ENCODE measurements at places on chromosomes 4 and X.

DNA sequence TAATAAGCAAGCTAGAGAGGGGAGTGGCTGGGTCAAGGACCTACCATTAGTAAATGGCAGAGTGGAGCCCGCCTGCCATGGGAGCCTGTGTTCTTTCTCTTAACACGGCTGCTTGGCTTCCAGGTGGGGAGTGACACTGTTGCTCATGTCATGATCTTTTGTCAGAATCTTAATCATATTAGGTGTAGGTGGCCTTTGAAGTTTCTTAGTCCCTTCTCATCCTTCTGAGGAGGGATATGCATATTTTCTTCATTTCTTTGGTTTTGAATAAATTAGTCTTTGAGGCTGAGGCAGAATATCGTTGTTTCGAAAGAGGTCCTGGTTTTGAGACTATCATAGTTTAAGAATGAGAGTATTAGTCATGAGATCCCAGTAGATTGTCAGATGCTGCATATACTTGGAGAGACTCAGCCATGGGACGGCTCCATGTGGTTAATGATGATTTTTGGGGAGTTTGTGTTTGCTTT is 28.9 kb downstream of the SNX25 start:
- no peak for DNase-seq

DNA sequence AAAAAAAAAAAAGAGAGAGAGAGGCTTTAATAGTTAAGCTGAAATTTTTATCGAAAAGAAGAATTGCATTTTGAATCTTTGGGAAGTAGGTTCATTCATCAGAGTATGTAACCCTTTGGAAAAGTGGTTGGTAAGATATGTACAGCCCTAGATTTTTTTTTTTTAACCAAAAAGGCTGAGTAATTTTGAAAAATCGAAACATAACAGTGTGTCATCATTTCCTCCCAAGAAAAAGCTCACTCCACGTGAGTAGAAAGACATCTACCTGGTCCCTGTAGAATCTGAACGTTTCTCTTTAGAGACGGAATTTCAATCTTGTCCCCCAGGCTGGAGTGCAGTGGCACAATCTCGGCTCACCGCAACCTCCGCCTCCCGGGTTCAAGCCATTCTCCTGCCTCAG is 16.2 kb downstream of the SHOX start:
- DNase-seq = no peak

DNA sequence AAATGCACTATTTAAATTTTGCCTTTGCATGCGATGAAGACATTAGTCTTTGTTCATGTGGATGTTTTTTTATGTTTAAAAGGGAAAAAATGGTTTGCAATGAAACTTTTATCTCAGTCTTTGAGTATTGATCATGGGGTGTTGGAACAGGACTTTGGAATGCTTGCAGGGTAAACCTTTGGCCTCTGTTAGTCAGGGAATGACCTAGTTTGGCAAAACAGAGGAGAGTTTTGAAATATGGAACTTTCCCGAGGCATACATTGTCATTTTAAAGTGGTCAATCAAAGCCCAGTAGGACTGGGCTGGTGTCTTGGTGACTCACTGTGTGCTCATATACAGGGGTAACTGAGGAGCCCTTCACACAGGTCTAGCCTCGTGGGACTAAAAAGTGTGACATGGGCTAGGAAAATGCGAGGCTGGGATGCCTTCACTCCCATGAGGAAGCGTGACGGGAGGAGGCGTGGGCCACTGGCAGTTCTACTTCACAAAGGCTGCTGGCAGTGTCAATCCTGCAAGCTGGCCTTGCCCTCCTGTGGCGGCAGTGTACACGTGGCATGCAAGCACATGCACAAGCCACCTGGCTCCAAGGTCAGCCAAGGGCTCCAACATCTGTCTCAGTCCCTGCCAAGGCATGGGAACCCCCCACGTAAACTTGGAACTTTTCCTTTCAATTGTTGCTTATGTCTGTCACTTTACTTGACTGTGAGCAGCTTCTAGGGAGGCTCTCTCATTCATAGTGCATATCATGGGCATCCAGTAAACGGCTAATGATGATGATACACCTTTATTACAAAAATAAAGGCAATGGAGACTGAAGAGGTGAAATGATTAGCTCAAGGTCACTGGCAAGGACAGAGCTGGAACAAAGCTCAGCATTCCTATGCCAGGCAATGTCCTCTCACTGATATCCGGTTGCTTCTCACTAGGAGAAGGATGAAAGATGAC is 5.2 kb upstream of the F11 start:
- peak; percentile 23 for DNase-seq

- no peak for DNase-seq
Observed at GRCh38 chrX:134601240-134601765, 57.0 kb downstream of the PLAC1 start.

- DNase-seq = no peak
Observed at GRCh38 chrX:56025872-56026571, 206.1 kb upstream of the KLF8 start.

DNA sequence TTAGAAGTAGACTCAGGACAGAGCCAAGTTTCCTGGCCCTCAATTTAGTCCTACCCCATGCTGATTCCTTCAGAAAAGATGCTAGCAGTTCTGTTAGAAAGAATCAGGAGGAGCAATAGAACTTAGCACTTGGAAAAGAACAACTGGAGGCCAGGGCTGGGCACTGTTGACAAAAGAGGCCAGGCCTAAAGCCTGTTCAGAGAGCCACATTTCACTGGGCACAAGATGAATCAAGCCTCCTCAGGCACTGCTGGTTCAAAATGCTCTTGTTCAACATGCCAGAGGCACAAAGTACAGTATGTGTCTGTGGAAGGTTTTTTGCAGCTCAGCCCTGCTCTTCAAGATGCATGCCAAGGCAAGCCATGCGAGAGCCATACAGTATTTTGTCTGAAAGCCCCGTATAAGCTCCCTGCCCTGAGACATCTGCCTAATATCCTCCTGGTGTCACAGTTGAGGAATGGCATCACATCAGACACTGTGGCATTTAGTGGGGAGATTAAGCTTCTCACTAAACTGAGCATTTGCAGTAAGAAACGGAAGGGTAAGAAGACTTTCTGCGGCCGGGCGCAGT is 53.7 kb downstream of the RASL11B start:
- no peak for DNase-seq

DNA sequence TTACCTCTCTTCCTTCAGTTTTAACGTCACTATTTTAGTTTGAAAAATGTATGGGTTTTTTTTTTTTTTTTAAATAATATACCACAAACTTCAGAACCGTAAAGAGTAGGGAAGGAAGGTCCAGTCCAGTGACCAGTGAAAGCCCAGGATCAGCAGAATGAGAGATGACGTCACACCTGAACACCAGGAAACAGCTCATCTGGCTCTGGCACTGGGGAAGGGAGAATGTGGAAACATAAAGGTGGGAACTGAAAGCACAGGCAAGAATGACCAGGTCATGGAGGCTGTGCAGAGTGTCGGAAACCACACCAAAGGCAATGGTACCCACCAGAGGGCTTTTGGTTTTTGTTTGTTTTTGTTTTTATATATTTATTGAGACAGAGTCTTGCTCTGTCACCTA is 141.2 kb downstream of the DHX15 start:
- DNase-seq = no peak

- peak; percentile 51 for DNase-seq
Observed at GRCh38 chr4:17468619-17469221, 43.2 kb downstream of the QDPR start.

- DNase-seq = no peak
Observed at GRCh38 chr4:169050284-169050683, 40.2 kb upstream of the CBR4 start.

GRCh38 chr4:4267981-4268380 is 20.0 kb upstream of the TMEM128 start:
- no peak for DNase-seq

GRCh38 chr4:8837181-8837841 is 34.3 kb downstream of the HMX1 start:
- peak; percentile 10 for DNase-seq

- no peak for DNase-seq
Observed at GRCh38 chrX:23786268-23786815, 3.4 kb downstream of the SAT1 start.

GRCh38 chr4:57039345-57039744 is 60.6 kb downstream of the POLR2B start:
- no peak for DNase-seq

- DNase-seq = no peak
Observed at GRCh38 chrX:108875548-108875947, 139.2 kb upstream of the IRS4 start.

DNA sequence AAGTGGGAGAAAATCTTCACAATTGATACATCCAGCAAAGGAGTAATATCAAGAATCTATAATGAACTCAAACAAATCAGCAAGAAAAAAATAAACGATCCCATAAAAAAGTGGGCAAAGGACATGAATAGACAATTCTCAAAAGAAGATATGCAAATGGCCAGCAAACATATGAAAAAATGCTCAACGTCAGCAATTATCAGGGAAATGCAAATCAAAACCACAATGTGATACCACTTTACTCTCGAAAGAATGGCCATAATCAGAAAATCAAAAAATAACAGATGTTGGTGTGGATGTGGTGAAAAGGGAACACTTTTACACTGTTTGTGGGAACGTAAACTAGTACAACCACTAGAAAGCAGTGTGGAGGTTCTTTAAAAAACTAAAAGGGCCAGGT is 114.3 kb upstream of the CCSER1 start:
- no peak for DNase-seq

DNA sequence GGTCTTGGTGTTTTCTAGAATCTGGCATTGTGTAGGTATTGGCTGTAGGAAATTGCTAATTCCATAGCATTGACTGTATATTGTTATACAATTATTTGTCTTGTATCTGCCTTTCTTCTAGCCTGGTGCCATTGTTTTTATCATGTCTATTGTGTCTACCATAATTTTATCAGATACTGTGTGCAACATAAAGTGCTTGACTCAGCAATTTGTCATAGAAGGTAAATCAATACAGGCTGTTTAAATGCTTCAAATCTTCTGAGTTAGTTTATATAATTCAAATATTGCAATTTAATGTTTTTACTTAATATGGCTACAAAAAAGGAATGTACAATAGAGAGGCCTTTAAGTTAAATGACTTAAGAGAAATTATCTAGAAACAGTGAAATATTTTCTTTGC is 263.3 kb upstream of the UGT8 start:
- DNase-seq = no peak

- no peak for DNase-seq
Observed at GRCh38 chr4:153223930-153224329, 19.7 kb downstream of the TRIM2 start.

DNA sequence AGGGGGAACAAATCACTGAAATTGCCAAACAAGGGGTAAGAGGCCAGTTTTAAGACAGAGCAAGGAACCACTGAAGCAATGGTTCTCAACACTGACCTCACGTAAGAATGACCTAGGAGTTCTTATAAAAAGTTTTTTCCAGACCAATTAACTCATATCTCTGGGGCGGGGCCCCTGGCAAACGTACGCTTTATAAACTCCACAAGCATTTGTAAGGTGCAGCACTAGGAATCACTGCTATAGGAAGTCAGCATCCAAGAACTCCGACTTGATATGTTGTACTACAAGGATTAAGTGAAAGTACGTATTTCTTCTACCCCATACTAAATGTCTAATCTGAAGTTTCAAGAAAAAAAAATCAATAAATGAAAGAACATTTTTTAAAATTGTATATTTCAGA is 269.9 kb downstream of the RCHY1 start:
- DNase-seq = no peak

- DNase-seq = no peak
Observed at GRCh38 chr4:120874792-120875774, 47.4 kb downstream of the PRDM5 start.

- no peak for DNase-seq
Observed at GRCh38 chrX:11111947-11112346, 815 bp downstream of the HCCS start.

- no peak for DNase-seq
Observed at GRCh38 chr4:40333921-40334352, 1.2 kb upstream of the CHRNA9 start.

DNA sequence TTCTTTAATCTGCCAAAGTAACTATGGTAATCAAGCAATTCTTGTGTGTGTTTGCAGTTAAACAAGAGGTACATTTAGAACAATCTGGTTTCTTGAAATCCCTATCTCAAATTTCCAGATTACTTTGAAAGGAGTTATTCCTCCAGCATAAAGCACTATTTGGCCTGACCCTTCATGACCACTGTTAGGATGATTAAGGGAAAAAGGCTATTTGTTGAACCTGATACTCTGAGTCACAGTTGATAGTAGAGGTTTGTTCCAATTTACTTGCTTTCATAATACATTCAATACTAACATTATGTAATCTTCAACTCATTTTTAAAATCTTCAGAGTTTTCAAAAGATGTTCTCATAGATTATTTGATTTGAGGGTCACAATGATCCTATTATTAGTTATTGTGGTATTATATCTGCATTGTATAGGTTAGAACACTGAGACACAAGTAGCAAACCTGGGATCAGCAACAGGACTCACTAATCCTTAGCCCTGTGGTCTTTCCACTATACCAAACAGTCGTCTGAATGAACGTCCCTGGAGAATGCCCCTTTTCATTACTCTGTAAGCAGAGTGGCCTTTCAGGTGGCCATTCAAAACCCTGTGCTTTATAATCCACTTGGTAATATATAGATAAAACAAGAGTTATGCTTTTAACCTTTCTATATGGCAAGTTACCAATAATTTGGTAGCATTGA is 8.1 kb upstream of the NDST4 start:
- no peak for DNase-seq

- DNase-seq = no peak
Observed at GRCh38 chr4:187128976-187129375, 405.3 kb upstream of the FAT1 start.

GRCh38 chr4:101651778-101652177 is 138.8 kb upstream of the BANK1 start:
- peak; percentile 56 for DNase-seq

DNA sequence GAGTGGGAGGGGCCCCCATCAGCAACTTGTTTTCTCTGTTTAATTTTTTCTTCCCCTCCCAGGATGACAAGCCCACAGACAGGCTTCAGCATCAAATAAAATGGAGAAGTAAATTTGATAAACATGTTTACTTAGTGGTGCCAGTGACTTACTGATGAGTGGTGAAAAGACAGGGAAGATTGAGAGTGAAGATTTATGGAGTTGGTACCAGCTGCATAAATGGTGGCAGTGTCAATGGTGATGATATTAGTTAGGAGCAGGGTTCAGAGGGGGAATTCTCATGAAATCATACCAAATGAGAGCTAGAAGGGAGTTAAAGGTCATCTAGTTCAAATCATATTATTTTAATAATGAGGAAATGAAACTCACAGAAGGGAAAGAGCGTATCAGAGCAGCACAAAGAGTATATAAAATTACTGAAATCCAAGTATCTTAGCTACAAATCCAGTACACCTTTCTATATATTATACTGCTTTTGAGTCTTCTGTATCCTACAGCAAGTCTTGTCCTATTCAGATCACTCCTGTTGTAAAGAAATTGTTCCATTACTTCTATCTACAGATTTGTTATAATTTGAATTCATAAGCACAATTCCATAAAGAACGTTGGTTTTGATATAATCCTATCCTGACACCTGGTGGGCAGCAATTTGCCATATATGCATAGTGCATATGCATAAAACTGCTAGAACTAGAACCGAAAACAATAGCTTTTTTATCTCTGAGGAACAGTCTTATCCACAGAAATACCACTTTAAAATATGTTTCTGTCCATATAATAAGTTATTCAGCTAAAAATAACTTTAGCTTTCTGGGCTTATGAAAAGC is 5.0 kb downstream of the P2RY10 start:
- DNase-seq = no peak

- DNase-seq = no peak
Observed at GRCh38 chrX:53241558-53241957, 16.6 kb upstream of the KDM5C start.
